NCI-H146 (cell line): ENCODE measurements at places on chromosomes 2 and 18.

DNA sequence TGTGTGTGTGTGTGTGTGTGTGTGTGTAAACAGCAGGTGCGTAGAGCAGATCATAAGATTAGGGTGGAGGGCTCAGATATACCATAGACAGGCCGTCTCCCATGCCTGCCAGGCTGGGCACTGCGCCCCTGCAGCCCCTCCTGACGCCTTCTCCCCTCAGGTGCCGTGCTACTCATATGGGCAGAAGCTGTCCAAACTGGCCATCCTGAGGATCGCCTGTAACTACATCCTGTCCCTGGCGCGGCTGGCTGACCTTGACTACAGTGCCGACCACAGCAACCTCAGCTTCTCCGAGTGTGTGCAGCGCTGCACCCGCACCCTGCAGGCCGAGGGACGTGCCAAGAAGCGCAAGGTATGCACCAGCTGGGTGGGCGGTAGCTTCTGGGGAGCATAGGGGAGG lies 10.0 kb downstream of the ATOH8 start:
- peak; percentile 18 for DNase-seq

DNA sequence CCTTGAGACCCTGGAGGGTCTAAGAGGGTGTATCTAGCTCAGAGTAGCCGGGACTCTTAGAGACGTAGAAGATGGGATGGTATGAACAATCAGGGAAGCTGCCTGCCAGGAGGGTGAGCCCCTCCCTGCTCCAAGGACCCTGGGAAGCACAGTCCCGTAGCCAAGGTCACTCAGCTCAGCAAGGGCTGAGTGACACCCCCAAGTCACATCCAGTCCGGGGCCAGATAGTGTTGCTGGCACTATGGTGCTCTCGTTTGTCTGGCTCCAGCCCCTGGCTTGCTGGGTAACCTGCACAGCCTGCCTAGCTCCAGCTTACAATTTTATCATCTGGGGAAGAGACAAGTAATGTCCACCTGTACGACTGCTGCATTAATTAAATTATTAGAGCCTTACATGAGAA lies 22.3 kb downstream of the REEP1 start:
- no peak for DNase-seq

DNA sequence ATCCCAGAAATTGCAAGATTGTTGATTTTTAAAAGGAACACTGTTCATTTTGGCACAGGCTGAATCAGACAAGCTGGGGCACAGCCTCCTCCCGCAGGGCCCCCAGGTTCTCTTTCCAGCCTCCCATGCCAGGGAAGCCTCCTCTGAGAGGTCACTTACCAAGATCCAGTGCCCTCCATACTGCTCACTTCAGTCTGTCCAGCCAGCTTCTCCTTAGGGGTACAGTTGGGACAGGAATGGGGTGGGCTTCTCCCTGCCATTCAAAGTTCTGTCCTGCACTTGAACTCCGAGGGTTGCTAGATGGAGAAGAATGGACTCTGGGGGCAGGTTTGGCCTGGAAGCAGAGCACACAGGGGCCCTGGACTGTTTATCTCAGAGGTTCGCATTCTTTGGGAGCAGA lies 7.5 kb upstream of the CYP26B1 start:
- no peak for DNase-seq

- DNase-seq: no peak
Observed at GRCh38 chr2:164257742-164258141, 363.5 kb downstream of the GRB14 start.

- DNase-seq: no peak
Observed at GRCh38 chr18:12048827-12049175, 44.8 kb upstream of the ANKRD62 start.
